ENCODE measurements at places on chromosomes 7 and 10. TPM values are rescaled to one million over a fixed set of nuclear protein-coding genes. Genes with fewer than 3 reads are reported as not detected.

Gene UTF1
- total RNA-seq = not detected

Gene CADPS2
- total RNA-seq = 50.8 TPM

Gene PROSER2
- total RNA-seq = 26.3 TPM

- H3K4me1 ChIP-seq = no peaks in the 10 kb centered on the region
- DNase-seq = no peak
- no peaks in the 10 kb centered on the region for H3K36me3 ChIP-seq
- no peaks in the 10 kb centered on the region for H3K27me3 ChIP-seq
Measured at GRCh38 chr10:24360282-24361127, 151.6 kb downstream of the KIAA1217 start.

DNA sequence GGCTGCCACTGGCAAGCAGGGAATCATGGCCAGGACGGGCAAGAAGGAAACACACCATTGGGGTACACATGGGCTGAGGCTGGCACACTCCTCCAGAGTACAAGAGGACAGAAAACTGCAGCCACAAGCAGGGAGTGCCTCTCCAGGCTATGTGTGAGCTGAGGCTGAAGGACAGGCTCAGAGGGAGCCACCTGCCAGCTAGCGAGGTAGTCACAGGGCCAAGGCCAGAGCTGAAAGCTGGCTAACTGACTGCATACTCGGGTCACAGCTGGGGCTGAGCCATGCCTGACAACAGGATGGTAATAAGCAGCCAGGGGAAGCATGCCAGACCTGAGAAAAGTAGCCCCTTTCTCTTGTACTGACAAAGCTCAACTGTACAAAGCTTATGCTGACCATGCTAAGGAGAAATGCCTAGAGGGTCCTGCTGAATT lies 52.0 kb downstream of the KIF5B start:
- no peaks in the 10 kb centered on the region for H3K4me1 ChIP-seq
- H3K27me3 ChIP-seq = no peaks in the 10 kb centered on the region
- H3K27ac ChIP-seq = no peak overlapping the region

- H3K27me3 ChIP-seq = no peaks in the 10 kb centered on the region
- H3K4me3 ChIP-seq = no peak overlapping the region
- H3K4me1 ChIP-seq = peaks cover 19% of the 10 kb centered on the region
Measured at GRCh38 chr10:73877533-73878160, 3.3 kb upstream of the CAMK2G start.

All from upper lobe of left lung (tissue), 6 donors.